AG04450 (cell line): ENCODE measurements at places on chromosomes 16 and 17.

- no peak for DNase-seq
These were observed 1279.0 kb upstream of the CDH8 start for GRCh38 chr16:63315229-63315628.

GRCh38 chr17:21463779-21464407 is 87.7 kb downstream of the KCNJ12 start:
- no peak for DNase-seq

DNA sequence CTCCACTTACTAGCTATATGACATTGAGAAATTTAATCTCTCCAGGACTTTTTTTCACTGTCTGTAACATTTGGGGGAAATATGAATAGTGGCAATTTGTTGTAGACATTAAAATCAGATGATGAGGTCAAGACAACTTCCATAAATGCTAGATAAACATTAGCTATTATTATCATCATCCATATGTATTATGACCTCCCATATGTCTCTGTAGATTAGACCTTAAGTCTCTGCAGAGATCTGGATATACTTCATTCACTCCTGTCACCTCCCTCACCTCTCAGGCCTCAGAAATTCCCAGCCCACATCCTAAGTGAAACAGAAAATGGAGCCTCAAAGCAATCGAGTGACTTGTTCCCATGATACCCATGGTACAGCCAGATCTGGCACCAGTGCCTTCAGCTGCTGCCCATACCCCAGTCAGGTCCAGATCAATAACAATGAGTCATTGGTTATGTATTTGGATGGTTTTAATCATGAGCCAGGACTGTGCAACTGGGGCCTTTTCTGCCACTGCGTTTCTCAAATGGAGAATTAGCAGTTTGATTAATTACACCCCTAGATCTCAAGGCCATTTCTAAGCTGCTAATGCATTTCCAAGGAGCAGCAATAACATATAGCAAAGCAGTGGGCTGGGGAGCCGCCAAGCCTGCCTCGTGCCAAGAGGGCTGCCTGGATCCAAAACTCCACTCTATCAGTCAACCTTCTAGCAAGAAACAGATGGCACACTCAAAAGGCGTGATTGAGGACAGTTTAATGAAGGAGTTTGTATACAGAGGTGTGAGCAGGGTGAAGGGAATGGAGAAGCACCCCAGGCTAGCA is 2.6 kb upstream of the FDXR start:
- no peak for DNase-seq

DNA sequence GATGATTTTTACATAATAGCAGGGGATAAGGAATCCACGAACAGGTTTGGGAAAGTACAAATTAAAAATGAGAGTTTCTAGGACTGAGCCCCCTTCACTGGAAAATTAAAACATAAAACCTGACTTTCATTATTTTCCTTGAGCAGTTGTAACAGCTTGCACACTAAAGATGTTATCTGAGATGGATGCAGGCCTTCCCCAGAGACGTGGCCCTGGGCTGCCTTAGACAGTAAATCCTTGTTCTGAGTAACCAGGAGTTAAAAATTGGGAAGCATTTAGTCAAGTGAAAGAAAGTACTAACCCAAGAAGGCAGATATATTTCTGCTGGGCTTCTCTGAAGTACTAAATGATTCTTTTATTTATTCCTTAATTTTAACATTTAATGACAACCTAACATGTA is 432.2 kb upstream of the KIF2B start:
- DNase-seq: no peak

DNA sequence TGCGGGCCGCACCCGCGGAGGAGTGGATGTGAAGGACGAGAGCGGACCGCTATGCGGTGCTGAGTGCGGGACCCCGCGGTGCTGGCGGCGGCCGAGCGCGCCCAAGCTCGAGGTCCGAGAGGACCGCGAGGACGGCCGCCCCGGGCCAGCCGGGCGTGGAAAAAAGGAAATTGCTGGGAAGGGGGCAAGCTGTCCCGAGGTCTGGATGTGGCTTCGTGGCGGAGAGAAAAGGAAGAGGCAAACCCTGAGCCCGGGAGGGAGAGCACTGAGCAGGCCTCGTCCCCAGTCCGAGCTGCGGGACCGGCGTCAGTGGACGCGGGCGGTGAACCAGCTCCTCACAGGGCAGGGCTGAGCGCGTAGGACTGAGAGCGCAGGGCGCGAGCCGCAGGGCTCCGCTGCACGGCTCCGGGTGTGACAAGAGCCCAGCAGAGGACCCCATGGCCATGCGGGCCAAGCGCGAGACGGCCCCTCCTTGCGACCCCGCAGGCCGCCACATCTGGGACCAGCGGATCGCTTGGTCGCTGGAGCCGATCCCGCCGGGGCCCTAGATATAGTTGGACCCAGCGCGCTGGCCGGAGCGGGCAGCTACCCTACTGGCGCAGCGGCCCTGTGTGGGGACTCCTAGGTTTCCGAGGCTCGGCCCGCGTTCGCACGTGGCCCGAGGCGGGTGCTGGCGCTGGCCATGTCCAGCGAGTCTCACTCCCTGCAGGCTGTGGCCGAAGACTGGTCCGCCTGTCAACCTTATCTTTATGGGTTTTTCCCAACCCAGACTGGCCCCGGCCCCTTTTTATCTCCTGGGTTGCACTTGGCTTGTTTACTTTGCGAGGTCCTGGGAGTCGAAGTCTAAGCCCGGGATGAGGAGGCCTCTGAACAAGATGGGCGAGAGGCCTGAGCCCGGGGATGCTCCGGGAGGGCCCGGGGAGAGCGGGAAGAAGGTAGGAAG is 2.4 kb downstream of the TBX4 start:
- DNase-seq: no peak

- DNase-seq: no peak
These were observed 245.5 kb downstream of the STX8 start for GRCh38 chr17:9330141-9330540.

GRCh38 chr16:2046893-2047329 is 723 bp downstream of the NTHL1 start:
- DNase-seq: no peak

- DNase-seq: no peak
These were observed 939 bp upstream of the WDR90 start for GRCh38 chr16:648071-648780.

GRCh38 chr16:56108724-56109123 is 82.6 kb upstream of the GNAO1 start:
- DNase-seq: no peak

GRCh38 chr16:89067677-89068443 is 25.8 kb upstream of the ACSF3 start:
- DNase-seq: no peak

- DNase-seq: no peak
These were observed 29.7 kb downstream of the WNT3 start for GRCh38 chr17:46788796-46789195.

DNA sequence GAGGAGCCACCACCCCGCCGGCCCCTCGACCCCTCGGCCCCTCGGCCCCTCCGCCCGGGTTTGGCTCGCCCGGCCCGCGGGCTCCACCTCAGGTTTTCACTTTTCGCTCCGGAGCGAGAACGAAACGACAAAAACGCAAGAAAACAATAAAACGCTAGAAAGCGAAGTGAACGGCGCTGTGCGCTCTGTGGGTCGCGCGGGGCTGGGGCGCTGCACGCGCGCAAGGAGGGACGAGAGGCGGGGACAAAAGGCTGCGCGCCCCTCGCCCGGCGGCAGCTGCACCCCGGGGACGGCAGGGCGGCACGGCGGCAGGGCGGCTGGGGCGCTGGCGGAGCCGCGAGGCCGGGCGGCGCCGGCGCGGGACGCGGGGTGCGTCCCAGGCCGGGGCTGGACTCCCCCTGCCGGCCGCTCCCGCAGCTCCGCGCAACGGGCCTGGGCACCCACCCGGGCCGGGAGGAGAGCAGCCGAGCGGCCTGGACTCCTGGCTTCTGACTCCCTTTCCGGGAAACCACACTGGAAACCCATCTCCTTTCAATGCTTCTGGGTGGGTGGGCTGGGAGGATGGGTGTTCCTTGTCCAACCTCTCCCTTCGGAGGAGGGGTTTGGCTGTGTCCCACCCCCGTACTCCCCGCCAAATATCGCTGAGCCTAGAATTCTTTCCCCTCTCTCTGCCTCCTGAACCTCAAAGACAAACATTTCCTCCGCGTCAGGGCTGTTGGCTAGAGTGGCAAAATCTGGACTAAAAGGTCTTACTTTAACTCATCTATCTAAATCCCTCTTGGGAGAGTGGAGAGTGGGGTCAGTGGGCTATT is 9.9 kb downstream of the TBX2 start:
- no peak for DNase-seq

GRCh38 chr16:4958510-4959438 is 644 bp downstream of the SEC14L5 start:
- no peak for DNase-seq
